ENCODE measurements at places on chromosomes 3 and 15.

- DNase-seq, result no peak
Measured at GRCh38 chr3:41125258-41125657, 74.0 kb upstream of the CTNNB1 start.

GRCh38 chr3:197336348-197336747 is 37.9 kb upstream of the DLG1 start:
- no peak for DNase-seq

DNA sequence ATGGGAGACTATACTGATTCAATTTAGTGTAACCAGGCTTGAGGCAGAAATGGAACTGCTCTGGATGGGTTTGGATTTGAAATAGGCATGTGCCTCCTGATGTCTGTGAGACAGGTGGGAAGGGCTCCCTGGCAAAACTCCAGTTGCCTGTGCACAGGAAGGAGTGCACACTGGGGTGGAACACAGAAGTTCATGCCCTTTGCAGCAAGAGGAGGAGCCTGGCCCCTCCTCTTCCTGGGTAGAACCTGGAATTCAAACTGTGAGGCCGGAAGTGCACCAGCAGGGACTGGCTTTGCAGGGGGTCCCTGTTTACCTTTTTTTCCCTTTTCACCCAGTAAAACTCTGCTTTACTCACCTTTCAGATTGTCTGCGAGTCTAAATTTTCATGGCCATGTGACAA is 99.9 kb downstream of the GMPS start:
- no peak for DNase-seq

- DNase-seq, result no peak
Measured at GRCh38 chr15:84143753-84144314, 91.7 kb upstream of the GOLGA6L4 start.

GRCh38 chr3:31345581-31345980 is 187.1 kb upstream of the STT3B start:
- DNase-seq, result no peak

GRCh38 chr3:18666655-18667054 is 241.5 kb upstream of the SATB1 start:
- no peak for DNase-seq

DNA sequence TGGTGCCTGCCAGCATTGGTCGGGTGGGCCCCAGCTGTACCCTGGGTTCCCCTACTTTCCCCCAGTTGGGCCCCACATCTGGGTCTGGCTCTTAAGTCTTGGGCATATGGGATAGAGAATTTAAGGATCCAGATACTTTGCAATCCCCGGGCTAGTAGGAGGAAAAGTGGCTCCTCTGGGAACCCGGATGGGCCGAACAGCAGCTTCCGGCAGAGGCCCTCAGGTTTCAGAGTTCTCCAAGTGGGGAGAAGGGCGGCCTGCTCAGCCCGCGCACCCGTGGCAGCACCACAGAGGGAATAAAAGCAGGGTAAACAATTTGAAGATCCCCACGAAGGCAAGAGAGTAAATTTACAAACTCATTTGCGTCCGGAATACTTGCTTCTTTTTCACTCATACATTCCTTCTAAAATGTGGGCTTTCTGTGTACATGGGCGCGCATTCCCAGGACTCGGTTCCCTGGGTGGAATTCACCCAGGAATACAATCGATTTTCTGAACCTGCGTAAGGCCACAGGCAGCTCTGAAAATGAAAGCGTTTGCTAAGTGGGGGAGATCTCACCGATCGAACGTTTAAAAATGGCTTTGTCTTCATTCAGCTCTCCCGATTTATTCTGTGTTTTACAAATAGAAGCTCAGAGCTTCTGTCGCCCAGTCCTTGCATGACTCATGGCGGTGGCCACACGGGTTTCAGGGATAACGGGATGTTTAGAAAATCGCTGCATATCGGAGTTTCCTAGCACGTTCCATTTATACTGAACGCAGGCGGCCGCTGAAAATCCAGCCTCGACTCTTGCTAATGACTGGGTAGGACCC is 74.0 kb upstream of the POLG start:
- DNase-seq, result no peak

GRCh38 chr15:65666257-65666656 is 44.5 kb downstream of the SLC24A1 start:
- DNase-seq, result no peak

- DNase-seq, result no peak
Measured at GRCh38 chr3:53303957-53304356, 43.4 kb downstream of the DCP1A start.

DNA sequence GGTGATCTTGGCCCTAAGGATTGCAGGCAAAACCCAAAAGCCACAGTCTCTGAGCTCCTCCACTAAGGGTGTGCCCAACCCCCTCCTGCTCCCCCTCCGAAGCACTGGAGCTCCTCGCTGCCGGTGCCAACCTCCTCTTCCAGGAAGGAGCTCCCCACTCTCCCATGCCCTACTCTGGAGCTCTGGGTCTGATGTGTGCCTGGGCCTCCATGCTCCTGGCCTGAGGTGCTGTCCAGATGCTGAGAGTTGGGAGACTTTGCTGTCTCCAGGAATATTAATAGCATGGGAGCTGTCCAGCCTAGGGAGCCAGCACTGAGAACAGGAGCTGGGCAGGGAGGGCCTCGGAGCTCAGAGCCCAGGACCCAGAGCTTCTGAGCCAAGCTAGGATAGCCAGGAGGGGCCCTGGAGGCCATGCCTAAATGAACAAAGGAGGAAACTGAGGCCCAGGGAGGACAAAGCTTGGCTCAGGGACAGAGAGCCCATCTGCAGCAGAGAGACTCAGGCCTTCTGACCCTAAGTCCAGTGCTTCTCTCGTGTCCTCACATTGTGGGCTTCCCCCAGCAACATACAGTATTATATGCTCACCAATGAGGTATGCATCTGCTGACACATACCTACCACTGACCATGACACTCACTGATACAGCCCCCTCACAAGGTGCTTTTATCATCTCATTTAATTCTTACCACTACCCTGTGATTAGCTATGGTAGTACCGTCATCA is 36.9 kb upstream of the HERC1 start:
- DNase-seq, result peak; percentile 91

DNA sequence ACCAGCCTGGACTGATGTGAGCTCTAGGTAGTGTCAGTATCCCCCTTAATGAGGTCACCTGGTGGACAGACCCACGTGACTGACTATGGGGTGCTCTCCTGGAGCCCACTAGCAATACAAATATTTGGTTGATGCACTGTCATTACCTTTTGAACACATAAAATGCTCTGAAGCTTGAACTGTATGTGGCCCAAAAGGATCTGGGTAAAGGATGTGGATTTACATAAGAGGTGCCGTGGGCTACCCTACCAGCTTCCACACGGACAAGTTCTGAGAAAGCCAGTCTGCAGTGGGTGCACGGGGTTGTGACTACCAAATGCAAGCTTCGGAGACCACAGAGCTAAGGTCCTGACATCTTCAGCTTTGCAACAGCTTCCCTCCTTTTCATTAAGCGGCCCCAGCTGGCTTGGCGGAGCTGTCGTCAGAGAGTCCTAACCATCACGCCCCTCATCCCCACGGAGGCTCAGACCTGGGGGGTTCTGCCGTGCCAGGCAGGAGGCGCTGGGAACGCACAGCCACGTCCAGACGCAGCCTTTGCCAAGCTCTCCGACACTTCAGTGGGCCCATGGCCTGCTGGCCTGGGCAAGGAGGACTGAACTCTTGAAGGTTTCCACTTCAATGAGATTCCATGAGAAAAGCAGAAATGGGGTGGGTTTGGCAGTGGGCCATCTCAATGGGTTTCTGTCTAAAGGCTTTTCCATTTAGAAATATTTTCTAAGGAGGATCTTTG is 228.3 kb downstream of the ADAMTS17 start:
- DNase-seq, result no peak

- DNase-seq, result peak; percentile 54
Measured at GRCh38 chr3:156449710-156450574, 105.0 kb downstream of the SSR3 start.

GRCh38 chr3:36923981-36924743 is 20.7 kb downstream of the TRANK1 start:
- DNase-seq, result no peak

DNA sequence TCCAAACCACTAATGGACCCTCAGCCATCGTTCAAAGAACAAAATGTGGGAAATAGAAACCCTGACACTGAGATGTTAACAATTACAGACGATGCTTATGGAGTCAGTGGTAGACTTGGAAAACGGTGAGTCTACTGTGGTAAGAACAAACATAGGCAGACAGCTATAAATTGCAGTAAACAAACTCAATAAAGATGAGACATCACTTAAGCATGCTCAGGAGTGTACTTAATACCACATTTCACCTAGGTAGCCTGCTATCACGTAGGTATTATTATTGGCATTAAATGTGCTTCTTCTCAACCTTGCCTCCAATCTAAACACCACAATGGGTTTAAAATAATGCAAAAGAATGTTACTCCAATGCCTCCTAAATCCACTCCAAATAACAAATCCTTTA is 2.5 kb downstream of the OSBPL10 start:
- DNase-seq, result no peak

DNA sequence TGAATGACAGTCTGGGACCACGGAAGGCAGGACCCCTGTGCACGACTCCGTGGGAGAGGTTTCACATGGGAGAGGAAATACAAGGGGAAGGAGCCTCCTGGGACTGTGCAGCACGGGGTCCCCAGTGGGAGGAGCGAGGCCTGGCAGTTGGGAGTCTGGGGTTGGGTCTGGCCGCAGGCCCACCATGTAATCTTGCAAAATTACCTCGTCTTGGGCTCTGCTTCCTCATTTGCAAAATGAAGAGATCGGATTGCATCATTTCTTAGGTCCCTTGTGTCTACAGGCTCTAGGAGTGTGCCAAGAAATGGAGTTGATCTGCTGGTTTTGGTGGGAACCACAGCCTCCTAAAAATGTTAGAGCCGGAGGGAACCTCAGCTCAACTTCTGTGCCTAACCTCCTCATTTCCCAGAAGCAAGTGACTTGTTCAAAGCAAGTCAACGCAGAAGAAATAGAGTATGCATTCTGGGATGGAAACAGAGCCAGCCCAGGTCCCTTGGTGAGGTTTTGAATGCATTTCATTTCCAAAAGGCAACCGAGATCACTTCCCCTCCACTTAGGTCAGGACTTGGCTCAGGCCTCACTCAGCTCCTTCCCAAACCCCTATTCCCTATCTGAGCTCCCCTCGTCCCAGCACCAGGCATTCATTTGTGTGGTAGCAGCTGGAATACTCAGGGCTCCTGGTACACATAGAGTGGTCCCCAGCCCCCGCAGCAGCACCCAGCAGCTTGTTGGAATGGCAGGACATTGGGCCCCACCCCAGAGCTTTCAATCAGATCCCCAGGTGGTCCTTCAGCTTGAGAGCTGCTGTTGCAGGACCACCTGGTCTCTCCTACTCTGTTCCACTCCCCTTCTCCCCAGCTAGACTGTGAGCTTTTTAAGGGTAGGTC is 267.7 kb downstream of the XXYLT1 start:
- no peak for DNase-seq

- DNase-seq, result no peak
Measured at GRCh38 chr3:88084097-88084501, 25.0 kb downstream of the ZNF654 start.

DNA sequence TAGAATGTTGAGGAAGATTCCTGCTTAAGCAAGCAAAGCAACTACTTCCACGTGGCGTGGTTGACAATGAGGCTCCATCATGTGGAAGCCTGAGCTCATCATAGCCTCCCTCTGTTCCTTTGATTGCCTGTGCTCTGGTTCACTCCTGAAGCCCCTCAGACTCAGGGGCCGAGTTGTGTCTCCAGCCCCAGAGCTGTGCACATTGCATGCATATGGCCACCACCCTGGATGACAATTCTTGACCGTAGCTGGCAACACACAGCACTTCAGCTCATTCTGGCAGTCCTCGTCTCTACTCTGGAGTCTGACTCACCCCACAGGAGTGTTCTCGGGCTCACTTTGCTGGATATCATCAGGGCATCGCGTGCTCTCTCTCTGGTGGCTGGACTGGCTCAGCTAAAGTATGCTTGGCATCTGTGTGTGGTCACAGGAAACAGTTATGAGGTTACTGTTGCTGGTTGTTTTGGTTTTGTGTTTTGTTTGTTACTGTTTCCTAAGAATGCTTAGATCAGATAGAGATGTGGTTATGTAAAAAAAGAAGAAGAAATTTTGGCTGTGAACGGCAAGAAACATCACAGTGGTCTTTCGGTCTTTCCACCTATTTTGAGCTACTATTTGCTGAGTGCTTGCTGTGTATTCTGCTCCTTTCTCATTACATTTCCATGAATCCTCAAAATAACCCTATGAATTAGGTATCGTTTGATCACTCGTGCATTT is 41.6 kb upstream of the MRPS22 start:
- no peak for DNase-seq

DNA sequence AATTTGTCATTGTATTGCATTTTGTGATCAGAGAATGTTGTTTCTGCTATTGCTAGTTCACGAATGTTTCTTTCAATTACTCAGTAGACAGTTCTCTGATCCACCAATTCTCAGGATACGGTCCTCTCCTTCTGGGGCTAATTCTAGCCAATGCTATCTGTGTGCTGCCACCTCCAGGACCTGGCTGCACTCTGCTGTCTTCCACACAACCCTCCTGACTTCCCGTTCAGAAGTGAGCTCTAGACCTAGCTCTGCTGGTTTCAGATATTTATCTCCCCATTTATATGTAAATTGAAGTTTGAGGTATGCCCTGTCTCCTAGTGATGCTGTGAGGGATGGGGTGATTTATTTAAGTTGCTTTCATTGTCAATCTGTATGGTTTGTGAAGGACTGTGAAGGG is 21.7 kb upstream of the UBL7 start:
- DNase-seq, result peak; percentile 57

DNA sequence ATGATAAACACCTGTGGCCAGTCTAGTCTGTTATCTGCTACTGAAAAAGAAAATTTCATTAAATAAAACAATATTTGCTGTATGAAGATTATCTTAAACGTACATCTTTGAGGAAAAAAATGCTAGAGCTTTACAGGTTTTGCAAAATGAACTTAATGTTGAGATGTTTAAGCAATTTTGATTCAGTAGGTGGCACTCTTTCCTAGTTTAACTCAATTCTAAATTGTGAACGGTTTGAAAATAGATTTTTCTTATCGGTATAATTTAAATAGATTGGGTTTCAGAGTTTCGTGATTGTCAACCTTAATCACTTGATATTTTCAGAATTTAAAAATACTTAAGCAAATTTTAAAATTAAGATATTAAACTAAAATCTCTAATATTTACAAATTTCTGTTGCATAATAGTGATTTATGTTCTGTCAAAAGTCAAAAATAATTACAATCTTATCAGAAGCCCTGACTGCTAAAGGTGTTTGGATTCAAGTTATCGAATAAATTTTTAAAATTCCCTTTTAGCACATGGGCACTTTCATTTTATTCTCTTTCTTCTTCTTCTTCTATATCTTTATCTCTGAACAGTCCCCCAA is 7.0 kb upstream of the RNF111 start:
- DNase-seq, result peak; percentile 10

- no peak for DNase-seq
Measured at GRCh38 chr3:178712247-178712646, 176.0 kb downstream of the KCNMB2 start.

GRCh38 chr3:39434574-39434973 is 28.1 kb downstream of the RPSA start:
- DNase-seq, result no peak

- DNase-seq, result no peak
Measured at GRCh38 chr15:60373745-60374144, 24.0 kb downstream of the ANXA2 start.

GRCh38 chr3:153623834-153624233 is 461.8 kb downstream of the RAP2B start:
- DNase-seq, result no peak

GRCh38 chr15:65603134-65603533 is 7.8 kb downstream of the INTS14 start:
- DNase-seq, result no peak

Measured in iPS-NIHi11 (cell line).